SW 1271 (cell line): ENCODE measurements at places on chromosomes 16 and 17.

DNA sequence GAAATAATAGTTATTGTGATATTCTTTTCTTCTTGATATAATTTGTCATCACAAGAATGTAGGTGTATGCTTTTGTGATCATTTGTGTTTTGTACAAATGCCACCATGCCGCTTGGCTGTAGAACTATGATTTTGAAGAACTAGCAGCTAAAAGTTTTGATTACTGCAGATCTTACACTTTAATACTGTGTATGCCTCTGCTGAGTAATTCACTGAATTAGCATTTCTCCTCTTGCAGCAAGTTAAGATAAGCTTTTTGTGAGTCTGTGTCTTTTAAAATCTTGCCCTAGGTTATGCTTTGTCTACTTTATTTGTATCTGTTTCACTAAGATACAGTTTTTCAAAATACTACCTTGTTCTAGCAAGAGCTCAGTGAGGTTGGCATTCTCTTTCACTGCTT, 326.5 kb upstream of the TBX2 start:
- DNase-seq, result no peak

DNA sequence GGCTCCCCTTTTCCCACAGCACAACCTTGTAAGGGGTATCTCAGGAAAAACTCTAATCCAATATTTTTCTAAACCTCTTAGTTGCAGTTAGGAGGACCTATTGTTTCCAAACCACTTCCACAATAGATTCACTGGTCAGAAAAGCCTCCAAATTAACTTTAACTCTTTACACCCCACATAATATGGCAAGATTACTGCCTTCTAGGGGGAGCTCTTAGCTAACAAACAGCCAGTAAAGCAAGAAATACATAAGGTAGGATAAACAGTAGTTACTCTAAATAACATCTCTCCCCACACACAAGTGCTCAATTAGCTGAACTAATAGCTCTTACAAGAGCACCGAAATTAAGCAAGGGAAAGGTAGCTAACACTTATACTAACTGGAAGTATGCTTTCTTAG, 192.1 kb upstream of the KIF2B start:
- no peak for DNase-seq

DNA sequence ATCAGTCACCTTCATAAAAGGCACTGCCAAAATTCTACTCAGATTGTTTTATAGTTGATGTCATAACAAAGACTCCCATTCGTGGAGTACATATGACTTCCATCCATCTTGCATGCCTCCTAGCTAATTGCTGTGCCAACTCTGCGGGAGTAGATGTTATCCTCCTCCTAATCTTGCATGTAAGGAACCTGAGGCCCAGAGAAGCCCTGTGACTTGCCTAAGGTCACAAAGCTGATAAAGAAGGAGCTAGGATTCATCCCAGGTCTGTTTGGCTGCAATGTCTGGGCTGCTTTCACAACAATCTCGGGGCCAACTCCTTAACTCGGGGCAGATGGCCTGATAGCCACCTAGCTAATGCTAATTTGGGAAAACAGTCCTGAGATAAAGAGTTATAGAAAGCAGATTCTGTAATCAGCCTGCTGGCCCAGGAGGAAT, 87.3 kb downstream of the YPEL2 start:
- DNase-seq, result no peak

DNA sequence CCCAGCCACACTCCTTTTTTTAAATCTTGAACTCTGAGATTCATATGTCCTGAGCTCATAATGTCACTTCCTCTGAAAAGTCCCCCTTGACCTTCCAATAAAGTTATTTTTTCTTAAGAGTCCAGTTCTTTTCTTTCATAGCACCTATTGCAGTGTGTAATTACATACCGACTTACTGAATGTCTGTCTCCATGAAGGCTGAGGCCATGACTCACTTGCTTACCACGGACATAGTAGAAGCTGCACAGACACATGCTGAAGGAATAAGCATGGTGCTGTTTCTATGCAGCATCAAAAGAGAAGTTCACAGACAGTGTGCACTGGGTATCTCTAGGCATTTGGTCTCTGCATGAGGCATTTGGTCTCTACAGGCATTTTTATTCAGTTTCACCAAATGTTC, 77.2 kb downstream of the C17orf67 start:
- peak; percentile 43 for DNase-seq

DNA sequence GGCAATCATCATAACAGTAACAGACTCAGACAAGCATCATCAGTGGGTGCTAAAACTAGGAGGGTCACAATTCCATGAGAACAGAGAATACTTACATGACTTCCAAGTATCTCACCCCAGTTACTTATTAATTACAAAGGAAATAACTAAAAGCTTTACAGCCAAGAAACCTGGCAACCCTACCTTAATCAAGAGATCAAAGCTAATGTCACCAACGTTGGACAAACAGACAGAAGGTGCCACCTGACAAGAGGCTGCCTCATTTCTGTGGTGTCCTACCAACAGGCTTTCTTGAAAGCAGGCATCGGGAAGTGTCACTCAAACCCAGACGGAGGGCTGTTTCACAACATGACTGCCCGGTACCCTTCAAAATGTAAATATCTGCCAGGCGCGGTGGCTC, 84.6 kb downstream of the RMI2 start:
- DNase-seq, result no peak

DNA sequence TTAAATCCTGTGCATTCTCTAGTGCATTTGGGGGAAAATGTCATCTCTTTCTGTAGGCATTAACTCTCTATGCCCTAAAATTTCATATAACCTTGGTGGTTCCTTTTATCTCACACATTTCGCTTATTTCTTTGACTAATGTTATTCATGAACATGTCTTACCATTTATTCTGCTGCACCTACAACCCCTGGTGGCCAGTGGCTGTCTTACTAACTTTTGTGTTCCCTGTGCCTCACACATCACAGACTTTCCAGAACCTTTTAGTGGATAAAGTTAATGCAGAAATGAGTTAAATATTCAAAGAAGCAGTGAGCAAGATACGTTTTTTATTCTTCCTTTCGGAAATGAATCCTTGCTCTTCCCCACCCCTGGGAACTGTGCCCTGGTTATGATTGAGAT, 111.9 kb downstream of the CDH13 start:
- DNase-seq, result no peak

GRCh38 chr17:76893623-76894334, 25.6 kb downstream of the MGAT5B start:
- DNase-seq, result no peak

DNA sequence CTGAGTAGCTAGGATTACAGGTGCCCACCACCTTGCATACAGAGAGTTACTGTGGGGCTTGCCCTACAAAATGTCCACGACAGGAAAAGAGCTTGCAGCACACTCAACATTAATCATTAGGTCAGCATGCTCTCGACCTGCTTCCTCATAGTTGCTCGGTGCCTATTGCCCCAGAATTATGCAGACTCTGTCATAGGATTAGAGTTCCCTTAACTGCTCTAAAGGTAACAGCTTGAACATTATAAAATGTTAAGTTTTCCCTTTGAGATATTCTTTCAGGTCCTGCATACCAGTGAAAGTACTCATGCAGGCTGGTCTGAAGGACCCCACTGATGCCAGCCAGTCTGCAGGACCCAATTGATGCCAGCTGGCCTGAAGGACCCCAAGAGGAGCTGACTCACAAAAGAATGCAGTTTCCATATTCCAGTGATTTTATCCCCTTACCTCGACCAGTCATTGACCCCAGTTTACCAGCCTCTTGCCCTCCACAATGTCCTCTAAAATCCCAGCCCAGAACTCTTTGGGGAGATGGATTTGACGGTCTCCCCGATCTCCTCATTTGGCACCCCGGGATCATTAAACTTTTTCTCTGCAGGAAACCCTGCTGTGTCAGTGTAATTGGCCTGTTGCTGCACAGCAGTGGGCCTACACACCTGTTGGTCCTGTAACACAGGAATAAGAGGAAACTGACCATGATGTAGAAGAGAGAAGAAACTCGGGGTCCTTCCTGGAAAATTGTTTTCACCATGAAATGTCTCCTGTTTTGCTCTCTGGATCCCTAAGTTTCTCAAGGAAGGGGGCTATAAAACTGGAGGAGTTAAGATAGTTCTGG, 10.6 kb downstream of the ICAM2 start:
- no peak for DNase-seq

DNA sequence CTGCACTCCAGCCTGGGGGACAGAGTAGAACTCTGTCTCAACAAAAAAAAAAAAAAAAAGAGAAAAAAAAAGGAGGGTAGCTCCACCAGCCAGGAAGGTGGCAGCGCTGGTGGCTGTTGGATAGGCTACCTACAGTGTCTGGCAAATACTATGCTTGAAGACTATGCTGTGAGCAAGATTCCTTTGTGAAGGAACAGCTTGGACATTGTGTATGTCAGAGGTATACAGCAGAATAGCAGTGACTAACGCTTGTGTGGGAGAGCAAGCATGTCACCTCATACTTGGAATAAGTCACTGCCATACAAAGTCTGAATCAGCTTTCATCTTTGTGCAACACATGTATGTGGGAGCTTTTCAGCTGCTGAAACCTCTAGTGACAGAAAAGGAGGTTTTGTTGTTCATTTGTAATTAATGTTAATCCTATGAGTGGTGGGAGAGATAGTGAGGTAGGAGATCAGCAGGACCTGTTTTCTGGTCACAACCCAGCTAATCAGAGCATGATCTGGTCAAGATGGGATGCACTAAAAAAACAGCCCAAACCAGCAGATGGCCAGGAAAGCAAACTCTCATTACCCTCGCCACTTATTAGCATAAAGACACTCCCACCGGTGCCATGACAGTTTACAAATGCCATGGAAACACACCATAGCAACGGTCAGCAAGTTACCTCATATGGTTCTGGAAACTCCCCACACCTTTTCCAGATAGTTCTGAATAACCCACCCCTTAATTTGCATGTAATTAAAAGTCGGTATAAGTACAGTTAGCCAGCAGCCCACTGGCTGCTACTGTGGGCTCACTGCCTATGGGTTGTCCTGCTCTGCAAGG, 6.8 kb upstream of the ITGAD start:
- DNase-seq, result peak; percentile 8

DNA sequence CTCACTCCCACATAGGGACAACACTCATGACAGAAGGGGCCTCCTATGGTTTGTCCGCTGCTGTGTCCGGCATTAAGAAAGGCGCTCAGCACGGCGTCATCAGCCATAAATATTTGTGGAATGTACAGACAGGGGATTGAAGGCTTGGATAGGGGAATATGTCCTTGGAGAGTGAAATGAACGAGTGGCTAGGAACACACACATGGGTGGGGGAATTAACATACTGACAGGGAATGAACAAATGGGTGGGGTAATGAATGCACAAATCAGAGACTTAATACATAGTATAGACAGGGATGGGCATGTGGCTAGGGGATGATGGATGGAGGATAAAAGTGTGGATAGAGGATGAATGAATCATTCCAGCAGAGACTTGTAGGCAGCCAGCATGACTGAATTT, 154.0 kb upstream of the HSBP1 start:
- DNase-seq, result no peak

DNA sequence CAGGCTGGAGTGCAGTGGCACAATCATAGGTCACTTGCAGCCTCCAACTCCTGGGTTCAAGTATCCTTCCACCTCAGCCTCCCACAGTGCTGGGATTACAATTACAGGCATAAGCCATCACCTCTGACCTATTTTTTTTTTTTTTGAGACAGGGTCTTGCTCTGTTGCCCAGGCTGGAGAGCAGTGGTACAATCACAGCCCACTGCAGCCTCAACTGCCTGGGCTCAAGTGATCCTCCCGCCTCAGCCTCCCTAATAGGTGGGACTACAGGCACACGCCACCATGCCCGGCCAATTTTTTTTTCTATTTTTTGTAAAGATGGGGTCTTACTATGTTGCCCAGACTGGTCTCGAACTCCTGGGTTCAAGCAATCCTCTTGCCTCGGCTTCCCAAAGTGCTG, 5.6 kb upstream of the GGA2 start:
- DNase-seq, result no peak

DNA sequence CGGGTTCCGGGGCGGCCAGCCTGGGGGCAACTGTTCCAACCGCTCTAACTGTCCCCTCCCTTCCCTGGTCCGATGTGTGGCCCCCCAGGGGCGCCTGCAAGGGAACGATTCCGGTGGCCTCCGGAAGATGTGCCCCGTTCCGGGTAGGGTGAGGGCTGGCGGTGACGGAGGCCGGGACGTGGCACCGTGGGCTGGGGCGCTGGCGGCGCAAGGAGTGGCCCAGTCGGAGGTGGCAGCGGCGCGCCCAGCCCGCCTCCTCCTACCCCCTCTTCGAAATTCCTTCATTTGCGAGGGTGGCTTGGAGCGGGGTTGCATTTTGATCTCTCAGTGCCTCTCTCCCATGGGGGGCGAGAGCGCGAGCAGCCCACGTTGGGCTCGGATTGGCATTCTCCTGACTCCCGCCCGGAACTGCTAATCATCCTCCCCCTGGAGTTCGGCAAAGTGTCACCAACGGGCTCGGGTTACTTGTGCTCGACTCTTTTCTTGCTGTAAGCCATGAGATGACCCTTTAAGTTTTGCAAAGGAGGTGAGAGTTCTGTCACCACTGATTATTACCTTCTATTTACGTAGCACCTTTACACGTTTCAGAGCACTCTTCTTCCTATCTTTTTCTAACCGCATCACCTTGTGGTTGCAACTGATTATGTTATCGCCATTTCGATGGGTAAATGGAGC, 622 bp downstream of the NDEL1 start:
- peak; percentile 52 for DNase-seq

DNA sequence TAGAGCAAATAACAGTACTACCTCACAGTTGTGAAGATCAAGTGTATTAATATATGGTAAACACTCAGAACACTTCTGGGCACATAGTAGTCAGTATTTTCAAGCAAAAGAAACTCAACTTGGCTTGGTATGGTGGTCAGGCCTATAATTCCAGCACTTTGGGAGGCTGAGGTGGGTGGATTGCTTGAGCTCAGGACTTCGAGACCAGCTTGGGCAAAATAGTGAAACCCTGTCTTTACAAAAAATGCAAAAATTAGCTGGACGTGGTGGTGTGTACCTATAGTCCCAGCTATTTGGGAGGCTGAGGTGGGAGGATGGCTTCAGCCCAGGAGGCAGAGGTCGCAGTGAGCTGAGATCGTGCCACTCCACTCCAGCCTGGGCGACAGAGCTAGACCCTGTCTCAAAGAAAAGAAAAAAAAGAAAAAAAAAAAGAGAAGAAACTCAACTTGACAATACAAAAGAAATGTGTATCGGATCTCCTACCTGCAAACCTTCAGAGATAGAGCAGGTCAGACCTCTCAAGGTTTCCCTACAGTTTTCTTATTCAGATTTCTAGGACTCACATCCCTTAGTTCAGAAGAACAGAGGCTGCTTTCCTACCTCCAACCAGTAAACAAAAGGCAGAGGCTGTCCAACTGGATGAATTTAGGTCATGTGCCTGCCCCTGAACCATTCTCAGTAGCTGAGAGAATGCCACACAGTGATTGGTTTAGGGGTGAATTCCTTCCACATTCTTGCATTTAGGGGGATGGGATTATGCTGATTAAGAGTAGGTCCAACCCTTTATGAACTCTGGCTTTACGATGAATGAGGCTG, 1.7 kb upstream of the KPNA2 start:
- peak; percentile 29 for DNase-seq

DNA sequence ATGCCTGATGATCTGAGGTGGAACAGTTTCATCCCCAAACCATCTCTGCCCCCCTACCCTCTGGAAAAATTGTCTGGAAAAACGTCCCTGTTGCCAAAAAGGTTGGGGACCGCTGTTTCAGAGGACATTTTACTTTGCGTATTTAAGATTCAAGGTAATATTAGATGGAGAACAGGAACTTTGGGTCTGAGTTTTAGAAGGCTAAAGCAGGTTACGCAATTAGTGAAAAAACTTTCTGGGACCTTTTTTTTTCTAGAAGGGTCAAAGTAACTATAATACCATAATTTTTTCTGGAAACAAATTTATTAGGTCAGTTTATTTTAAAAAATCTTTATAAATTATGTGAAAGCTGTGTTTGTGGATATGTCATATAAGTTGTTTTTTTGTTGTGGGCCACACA, 5.8 kb downstream of the TANC2 start:
- no peak for DNase-seq

- no peak for DNase-seq
Measured at GRCh38 chr17:58377093-58377601, 25.1 kb upstream of the SUPT4H1 start.
